ENCODE measurements at places on chromosomes 7 and 10. TPM values are rescaled to one million over a fixed set of nuclear protein-coding genes. Genes with fewer than 3 reads are reported as not detected.

DNA sequence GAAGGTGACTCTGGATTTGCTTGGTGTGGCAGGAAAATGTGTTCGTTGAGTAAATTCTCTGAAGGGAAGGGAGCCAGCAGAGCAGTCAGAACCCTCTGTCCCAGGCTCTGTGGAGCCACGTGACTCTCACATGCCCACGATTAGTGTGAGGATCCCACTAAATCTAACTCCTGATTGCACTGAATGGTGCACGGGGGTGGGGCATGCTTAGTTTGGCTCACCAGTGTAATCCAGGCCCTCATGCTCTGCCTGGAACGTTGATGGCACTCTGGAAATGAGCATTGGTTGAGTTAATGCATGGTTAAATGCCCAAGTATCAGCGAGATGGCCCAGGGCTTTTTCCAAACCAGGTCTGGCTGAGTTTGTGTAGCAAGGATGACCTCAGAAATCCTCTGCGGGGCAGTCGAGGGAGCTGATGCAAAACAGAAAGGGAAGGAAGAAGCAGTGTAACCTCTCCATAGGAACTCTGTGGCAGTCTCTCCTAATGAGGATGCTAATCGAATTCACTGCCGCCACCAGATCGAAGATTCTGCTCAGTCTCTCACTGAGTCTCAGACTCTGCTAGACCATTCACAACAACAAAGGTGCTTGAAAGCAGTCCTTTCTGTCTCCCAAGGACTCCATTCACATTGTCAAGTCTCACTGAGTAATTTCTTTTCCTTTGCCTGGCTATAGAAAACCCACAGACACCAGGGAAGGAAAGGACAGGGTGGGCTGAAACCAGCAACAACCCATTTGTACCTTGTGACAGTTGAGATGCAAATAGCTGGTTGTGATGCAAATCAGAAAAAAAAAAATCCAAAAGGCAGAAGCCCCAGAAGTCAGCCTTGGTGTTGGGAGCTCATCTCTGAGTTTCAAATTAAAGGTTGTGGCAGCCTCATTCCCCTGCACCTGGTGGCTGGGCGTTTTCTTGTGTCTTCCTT lies 98.1 kb downstream of the C10orf105 start:
- no peak for DNase-seq

GRCh38 chr7:154729056-154729455 lies 273.9 kb downstream of the PAXIP1 start:
- DNase-seq: no peak

DNA sequence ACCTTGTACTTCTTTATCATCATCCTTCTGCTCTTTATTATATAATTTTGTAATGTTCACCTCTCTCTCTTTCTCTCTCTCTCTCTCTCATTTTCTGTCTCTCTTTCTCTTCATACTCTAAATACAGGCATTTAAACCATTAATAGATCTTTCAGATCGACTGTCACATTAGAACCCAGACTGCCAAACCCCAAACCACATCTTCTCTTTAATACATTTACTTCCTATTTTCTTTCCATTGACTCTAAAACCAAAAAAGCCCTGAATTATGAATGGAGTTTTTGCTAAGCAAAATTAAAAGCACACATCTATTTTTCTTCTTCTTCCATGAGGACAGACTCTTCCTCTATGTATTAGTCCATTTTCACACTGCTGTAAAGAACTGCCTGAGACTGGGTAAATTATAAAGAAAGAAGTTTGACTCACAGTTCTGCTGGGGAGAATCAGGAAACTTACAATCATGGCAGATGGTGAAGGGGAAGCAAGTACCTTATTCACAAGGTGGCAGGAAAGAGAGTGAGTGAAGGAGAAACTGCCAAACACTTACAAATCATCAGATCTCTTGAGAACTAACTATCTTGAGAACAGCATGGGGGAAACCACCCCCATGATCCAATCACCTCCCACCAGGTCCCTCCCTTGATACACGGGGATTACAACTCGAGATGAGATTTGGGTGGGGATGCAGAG lies 272.7 kb upstream of the MGMT start:
- DNase-seq: no peak

DNA sequence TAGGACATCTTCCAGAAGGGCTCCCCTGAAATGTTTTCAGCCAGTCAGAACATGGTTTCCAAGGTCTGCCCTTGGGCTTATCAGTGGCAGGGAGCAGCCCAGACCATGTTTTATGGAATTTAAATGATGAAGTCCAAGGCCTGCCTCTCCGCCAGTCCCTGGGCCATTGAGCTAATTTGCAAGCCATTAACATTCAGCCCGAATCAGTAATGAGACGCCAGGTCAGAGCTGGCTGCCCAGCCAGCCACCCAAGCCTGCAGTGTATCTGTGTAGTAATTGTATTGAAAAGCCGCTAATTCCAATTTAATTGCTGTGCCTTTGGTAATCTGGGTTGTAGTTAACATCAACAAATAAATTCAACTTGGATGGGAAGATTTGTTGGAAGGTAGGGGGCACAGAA lies 131.4 kb downstream of the PAXIP1 start:
- DNase-seq: no peak

DNA sequence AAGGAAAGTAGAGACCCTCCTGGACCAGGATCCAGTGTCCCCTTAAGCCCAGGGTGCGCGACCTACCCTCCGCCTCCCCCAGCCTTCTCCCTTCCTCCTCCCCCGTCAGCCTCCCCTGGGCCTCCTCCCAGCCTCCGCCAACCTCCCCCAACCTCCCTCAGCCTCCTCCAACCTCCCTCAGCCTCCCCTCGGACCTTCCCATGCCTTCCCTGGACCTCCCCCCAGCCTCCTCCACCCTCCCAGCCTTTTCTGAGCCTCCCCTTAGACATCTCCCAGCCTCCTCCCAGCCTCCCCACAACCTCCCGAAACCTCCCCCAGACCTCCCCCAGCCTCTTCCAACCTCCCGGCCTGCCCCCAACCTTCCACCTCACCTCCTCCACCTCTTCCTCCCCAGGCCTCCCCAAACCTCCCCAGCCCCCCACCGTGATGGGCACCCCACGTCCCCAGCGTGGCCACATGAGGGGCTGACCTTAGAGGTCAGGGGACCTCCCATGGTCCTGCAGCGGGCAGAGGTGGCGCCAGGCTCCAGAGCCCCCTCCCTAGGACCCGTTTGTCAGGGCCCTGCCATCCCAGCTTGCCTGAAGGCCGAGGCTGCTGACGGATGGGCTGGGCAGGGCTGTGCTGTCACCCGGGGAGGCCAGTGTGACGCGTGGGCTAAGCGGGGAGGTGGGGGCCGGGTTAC lies 18.8 kb downstream of the FAM20C start:
- no peak for DNase-seq

DNA sequence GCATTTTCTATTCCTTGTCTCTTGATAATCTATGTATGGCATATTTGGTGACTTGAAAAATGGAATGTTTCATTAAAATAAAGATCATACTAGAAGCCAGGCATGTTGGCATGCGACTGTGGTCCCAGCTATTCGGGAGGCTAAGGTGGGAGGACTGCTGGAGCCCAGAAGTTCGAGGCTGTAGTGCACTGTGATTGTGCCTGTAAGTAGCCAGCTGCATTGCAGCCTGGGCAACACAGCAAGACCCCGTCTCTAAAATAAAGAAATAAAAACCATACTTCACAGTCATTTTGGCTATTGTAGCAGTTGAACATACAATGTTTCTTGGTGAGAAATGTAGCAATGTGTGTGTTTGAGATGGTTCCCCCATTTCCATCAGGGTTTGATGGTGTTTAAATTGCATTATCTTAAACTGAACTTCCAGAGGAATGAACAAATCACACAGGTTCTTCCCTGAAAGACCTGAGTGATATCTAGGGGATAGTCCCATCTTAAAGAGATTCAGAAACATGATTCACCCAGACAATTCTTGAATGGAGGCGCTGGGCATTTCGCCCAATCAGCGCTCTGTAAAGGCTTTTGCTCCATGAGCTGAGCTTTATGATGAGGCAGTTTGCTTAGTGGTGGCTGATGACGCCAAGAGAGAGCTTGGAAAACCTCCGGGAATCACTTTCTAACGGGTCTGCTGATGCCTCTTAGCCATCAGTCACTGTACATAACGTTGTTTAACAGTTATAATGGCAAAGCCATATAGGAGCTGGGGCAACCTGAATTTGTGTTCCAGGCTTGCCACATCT lies 19.4 kb upstream of the BTBD16 start:
- peak; percentile 33 for DNase-seq

DNA sequence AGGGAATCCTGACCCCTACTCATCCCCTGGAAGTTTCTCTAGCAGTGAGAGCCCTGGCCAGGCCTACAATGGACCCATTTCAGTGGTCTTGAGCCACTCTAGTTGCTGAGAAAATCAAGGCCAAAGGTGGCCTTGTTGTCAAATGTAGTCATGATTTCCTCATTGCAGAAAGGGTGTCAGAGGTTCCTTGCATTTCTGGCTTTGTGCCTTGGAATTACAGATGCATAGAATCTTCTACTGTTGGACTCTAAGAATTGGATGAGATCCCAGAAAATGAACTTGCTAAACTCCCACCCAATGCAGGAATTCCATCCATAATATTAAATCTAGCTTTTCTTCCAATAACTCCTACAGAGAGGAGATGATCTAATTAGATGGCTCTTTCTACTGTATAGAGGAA lies 12.2 kb downstream of the CPA2 start:
- DNase-seq: peak; percentile 94

- DNase-seq: no peak
These were observed 25.6 kb downstream of the MDH2 start for GRCh38 chr7:76073335-76073990.

- DNase-seq: peak; percentile 91
These were observed 10.0 kb downstream of the KLF6 start for GRCh38 chr10:3774814-3775695.

DNA sequence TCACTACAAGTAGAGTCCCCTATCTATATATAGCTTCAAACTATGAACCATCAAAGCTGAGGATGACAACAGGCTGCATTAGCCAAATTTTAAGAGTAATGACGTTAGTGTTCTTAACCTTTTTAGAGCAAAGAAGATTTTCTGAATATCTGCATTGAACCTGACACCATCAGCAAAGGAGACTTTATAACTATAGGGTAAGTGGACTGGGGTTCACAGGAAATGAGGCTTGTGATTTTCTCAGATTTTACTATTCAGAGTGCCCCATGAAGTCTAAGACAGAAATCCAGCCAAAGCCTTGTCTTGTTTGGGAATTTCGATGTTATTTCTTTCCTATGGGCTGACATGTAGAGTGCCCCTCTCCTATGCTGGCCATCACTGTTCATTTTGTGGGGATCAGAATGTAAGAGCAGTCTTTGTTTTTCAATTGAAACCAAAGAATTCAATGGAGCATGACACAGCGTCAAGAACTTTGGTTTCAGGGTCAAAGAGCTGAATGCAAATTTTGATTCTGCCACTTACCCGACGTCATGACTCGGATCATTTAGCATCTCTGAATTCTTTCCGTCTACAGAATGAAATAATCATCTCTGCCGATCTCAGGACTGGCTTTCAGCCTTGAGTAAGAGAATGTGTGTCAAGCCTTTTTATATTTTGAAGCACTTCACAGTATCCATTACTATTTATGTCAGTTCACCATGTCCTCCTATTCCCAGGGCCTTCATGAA lies 52.7 kb downstream of the DENND11 start:
- no peak for DNase-seq

GRCh38 chr7:74338366-74339108 lies 49.3 kb downstream of the CLIP2 start:
- no peak for DNase-seq

GRCh38 chr10:2680821-2681220 lies 386.5 kb upstream of the PFKP start:
- no peak for DNase-seq

DNA sequence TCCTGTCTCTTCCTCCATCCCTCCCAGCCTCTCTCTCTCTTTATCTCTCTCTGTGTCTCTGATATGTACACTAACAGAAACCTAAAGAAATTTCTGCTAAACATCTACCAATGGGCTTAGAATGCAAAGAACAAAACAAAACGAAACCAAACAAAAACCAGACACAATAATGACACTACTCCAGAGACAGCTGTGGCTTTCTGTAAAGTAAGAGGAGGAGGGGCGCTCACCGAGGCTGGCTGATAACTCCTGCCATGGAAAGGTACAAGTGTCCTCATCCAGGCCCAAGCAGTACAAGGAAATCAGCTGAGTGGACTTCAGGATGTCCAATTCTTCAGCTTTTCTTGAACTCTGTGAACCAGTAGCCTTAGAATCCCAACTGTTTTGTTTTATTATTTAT lies 70.4 kb upstream of the FZD8 start:
- no peak for DNase-seq

DNA sequence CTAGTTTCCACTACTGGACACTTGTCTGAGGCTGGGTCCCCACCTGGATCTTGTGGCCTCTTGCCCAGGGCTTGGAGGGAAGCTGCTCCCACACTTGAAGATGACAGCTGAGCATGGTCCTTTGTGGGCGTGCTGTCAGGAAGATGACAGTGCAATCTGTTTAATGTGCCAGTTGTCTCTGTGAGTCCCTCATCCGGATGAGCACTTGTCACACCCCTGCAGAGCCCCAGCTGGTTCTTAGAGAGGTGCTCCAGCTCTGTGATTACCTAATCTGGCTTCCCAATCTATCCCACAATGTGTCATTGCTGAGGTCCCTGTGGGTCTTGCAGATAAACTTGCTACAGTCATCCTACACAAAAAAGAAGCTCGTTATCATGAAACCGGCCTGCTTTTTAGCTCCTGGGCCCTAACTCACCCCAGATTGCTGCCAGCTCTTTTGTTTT lies 34.8 kb upstream of the CCSER2 start:
- peak; percentile 15 for DNase-seq

GRCh38 chr10:120979435-120980278 lies 128.5 kb downstream of the WDR11 start:
- no peak for DNase-seq

The DNAJB9 gene
- 3.8 TPM for polyA plus RNA-seq

The JMJD1C gene
- 15.6 TPM for polyA plus RNA-seq

The ANKRD1 gene
- 7.4 TPM for polyA plus RNA-seq

The ASAH2 gene
- 0.31 TPM for polyA plus RNA-seq

The PILRA gene
- polyA plus RNA-seq: 0.56 TPM

The FGF8 gene
- 0.17 TPM for polyA plus RNA-seq

The SEC23IP gene
- polyA plus RNA-seq: 37.4 TPM

The HPSE2 gene
- not detected for polyA plus RNA-seq

The AIMP2 gene
- polyA plus RNA-seq: 65.4 TPM

The ZKSCAN1 gene
- 13.7 TPM for polyA plus RNA-seq

The CTNNA3 gene
- 0.19 TPM for polyA plus RNA-seq

The SPDYE5 gene
- not detected for polyA plus RNA-seq

The RGR gene
- polyA plus RNA-seq: not detected
